Stimulated activated CD4-positive, alpha-beta T cell treated with anti-CD3 and anti-CD28 coated beads, TNF-alpha, amount 100 ng/mL, for 4 hours (primary cell): ENCODE measurements at places on chromosomes 6 and 20.

DNA sequence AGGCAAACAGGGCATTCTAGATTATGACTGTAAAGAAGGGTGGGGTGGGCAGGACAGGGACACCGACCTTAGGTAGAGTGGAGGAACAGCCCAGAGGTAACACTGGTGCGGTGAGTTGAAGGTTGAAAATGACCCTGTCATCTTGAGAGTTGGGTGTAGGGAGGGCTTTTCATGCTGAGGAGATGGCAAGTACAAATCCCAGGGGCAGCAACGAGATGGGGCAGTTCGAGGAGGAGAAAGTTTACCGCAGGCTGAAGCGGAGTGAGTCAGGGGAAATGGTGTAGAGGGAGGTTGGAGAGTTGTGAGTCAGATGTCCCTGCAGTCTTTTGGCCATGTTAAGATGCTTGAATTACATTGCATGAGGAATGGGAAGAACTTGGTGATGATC lies 101.1 kb downstream of the HIVEP1 start:
- no peak for DNase-seq

DNA sequence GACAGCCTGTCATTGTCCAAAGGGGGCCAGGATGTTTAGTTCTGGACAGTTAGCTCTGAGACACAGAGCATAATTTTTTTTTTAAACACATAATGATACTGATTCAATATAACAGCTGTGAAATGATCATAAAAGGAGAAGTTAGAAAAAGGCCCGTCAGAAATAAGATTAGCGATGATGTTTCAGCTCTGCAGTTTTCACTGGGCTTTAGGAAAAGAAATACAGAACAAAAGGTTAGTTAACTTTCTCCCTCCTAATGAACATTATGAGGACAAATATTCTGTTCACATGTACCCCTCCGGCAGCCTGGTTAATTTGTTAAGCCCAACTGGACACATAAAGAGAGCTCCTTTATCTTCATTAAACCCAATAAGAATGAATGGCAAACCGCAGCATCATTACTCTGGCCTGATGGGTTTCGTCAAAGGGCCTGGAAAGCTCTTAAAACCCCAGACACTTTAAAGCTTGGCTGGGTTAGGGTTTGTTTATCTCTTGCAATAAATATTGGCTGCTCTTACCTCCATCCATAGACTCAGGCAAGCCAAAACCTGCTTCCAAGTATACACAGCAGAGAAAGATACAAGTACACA lies 394.6 kb downstream of the KIF16B start:
- DNase-seq, result no peak

- DNase-seq, result no peak
Measured at GRCh38 chr6:95648636-95649035, 71.3 kb downstream of the MANEA start.

DNA sequence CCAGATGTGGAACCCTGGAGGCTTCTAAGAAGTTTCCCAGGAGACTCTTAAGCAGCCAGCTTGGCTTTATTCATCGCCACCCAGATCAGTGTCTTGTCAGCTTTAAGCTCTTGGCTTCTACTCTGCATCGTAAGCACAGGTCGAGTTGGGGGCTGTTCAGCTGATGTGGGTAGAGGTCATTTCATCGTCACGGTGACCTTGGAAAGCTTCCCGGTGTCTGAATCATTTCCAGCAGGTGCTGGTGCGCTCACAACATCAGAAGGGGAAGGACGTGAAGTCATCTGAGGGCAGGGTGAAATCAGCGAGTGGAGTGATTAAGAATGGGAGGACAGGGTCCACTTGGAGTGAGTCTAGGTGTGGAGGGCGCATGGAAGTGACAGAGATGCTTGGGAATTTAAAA lies 112.6 kb downstream of the SASH1 start:
- no peak for DNase-seq

DNA sequence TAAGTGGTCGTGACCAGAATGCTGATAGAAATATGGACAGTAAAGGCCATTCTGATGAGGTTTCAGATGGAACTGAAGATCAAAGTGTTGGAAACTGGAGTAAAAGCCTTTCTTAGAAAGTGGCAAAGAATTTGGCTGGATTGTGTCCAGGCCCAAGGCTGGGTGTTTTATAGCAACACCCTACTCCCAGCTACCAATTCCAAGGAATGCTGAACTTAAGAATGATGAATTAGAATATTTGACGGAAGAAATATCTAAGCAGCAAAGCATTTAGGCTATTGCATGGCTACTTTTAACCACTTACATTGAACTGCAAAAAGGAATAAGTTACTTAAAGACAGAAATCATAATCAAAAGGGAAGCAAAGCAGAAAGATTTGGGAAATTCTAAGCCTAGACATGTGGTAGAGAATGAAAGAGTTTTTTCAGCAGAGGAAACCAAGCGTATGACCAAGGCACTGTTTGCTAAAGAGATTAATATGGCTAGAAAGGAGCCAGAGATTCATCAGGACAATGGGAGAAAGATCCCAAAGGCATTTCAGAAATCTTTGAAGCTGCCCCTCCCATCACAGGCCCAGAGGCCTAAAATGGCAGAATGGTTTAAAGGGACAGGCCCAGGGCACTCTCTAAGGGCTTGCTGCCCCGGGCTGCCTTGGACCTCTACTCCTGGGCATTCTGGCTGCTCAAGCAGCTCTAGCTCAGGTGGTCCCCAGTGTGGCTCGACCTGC lies 25.8 kb downstream of the SDHAF4 start:
- no peak for DNase-seq

DNA sequence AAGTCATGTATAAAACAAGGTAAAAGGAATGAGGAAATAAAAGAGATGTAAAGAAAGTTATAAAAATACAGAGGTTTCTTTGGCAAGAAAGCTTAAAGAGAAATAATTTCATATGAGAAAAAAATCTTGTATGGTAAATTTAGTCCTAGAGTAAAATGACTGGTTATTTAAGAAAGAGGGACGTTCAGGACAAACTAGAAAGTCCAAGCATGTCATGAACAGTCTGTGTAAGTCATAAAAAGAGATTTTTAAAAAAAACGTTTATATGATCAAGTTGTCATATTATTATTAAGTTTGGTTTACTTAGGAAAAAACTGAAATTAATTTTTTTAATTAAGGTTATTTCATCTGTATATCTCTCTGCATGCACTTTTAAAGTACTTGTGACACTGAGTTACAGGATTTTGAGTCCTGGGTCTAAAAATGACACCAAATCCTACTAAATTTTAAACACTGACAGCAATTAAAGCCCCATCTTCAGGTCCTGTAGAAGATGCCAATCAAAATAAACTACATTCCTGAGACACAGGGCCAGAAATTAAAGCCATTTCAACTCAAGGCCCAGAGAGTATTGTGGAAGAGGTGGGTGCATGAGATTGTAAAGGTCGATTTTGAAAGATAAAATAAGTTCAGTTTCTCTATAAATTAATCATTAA lies 62.4 kb downstream of the AGPAT4 start:
- DNase-seq, result no peak

DNA sequence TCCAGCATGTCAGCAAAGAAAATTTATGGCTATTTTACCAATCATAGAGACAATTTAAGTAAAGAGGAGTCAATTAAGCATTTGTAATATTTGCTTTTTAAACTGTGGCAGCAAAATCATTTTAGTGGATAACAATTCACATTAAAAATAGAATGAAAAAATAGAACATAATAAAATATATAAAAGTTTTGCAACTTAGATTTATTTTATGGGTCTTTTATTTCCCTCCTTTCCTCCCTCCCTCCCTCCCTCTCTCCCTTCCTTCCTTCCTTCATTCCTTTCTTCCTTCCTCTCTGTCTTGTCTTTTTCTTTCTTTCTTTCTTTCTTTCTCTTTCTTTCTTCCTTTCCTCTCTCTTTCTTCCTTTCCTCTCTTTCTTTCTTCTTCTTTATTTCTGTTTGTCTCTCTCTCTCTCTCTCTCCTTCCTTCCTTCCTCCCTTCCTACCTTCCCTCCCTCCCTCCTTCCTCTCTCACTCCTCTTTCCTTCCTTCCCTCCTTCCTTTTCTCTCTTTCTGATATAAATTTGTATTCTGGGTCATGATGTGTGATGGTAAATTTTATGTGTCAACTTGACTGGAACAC lies 610.9 kb upstream of the CITED2 start:
- no peak for DNase-seq

DNA sequence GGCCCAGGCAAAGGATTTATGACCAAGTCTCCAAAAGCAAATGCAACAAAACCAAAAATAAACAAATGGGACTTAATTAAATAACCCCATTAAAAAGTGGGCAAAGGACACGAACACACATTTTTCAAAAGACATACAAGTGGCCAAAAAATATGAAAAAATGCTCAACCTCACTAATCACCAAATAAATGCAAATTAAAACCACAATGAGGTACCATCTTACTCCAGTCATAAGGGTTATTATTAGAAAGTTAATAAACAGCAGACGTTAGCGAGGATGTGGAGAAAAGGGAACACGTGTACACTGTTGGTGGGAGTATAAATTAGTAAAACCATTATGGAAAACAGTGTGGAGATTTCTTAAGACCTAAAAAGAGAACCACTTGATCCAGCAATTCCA lies 71.1 kb downstream of the CEP162 start:
- DNase-seq, result no peak

DNA sequence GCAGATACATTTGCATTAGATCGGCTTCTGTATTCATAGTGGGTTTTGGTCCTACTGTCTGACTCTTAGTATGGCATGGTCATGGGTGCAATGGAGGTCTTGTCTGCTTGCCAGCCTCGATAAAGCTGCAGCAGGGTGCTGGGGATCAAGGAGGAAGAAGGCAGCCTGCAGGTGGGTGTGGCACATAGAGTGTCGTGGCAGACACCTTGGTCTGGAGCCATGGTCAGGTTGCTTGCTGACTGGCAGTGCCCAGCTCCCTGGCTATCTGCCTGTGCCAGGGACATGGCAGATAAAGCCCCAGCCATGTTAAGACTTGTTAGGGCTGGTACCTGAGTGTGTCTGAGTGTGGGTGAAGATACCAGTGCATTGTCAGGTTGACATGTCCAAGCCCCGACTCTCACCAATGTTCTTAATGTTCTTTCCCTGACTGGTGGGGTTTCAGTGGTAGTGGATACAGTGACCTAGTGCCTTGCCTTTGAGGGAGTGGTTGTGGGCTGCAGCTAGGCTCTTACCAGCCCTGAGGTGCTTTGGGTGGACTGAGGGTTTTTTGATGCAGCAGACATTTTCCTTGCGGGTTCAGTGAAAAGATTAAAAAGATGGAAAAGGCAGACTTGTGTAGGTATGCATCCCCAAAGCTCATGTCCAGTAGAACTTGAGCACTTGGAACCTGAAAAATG lies 1.8 kb downstream of the FAM83D start:
- no peak for DNase-seq

DNA sequence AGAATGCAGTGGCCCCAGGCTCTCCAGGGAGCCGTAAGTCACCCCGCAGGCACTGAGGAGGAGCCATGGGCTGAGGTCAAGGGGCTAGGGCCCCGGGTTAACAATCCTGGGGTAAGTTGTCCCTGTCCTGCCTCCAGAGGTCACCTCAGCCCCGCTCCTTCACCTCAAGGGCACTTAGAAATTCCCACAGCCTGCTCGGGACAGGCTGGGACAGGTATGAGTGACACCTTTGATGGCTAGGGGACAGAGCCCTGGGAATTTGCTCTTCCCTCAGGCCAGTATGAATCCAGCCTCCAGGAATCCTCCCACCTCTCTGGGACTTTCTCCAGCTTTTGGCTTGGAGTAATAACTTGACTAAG lies 3.5 kb upstream of the GRM4 start:
- no peak for DNase-seq

DNA sequence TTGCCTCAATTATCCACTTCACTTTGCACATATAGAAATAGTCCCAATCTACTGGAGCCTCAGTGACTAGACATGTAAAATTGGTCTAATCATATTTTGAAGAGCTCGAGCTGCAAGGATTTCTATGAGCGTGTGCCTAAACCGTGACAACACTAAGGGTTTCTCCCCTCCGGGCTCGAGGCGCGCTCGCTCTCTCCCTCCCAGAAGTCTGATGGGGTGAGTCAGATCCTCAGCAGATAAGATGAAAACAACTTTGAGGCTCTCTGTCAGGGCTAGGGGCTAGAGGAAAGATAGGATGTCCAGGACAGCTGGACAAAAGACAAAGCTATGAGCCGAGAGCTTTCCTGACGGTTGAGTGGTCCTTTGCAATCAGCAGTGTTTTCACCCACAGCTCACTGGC lies 16.8 kb downstream of the GNAS-AS1 start:
- DNase-seq, result no peak

GRCh38 chr6:100163035-100163434 lies 169.0 kb upstream of the MCHR2 start:
- no peak for DNase-seq

- no peak for DNase-seq
Measured at GRCh38 chr20:38995536-38996044, 33.4 kb downstream of the DHX35 start.

GRCh38 chr6:43923376-43924221 lies 153.6 kb downstream of the VEGFA start:
- DNase-seq, result no peak

GRCh38 chr20:36411861-36412454 lies 105.8 kb downstream of the DLGAP4 start:
- no peak for DNase-seq

- no peak for DNase-seq
Measured at GRCh38 chr6:168286116-168286515, 33.5 kb downstream of the DACT2 start.

- DNase-seq, result no peak
Measured at GRCh38 chr20:51584116-51584515, 41.6 kb upstream of the NFATC2 start.

DNA sequence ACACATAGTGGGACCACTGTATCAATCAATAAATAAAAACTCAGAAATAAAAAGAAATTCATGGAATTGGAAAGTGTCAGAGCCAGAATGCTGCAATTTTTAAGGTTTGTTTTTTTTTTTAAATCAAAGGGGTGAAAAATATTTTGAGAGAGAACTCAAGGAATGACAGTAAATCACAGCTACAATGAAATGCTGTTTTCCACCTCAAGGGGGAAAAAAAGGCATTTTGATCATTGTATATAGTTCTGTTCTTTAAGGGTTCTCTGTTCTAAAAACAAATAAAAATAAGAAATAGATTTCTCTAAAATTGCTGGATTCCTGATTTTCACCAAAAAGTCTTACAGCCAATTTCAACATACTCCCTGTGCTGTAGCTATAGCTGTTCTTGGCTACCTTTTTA lies 24.5 kb downstream of the FAXC start:
- no peak for DNase-seq

GRCh38 chr6:14095437-14095836 lies 22.1 kb upstream of the CD83 start:
- no peak for DNase-seq

- DNase-seq, result no peak
Measured at GRCh38 chr20:56755201-56755600, 126.1 kb downstream of the TFAP2C start.

DNA sequence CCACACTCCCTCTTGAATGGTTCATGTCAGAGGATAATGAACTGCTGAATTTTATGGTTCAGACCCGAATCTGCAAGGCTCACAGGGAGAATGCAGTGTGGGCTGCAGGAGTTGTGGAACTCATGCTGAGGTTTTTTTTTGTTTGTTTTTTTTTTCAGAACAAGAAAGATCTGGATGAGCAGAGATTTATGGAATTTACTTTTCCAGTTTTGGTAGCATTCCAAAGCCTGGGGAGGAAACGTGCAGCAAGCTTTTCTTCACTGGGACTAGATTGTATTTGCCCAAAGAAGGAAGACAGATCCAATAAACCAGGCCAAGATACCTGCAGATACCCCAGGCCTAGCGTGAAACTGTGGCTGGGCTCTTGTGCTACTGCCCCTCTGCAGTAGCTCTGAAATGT lies 223.9 kb upstream of the TAB2 start:
- DNase-seq, result no peak
